RWPE2 (cell line): ENCODE measurements at places on chromosomes 11 and 22.
A peak's percentile ranks its signal among the peaks of the same experiment; 100 is the strongest.

DNA sequence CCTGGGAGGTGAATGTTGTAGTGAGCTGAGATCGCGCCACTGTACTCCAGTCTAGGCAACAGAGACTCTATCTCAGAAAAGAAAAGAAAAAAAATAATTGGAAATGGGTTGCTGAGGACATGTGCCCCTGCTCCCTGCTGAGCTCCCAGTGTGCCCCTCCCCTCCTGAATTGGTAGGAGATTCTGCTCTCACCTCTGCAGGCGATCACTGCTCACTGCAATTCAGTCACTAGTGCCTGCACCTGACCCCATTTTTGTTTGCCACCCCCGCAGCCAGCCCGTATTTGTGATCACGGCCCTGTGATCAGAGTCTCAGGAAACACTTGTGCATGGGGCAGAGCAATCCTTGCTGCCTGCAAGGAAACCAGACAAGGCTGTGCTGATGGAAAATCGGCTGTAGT, 16.3 kb upstream of the SEC14L3 start:
- no peak for DNase-seq

DNA sequence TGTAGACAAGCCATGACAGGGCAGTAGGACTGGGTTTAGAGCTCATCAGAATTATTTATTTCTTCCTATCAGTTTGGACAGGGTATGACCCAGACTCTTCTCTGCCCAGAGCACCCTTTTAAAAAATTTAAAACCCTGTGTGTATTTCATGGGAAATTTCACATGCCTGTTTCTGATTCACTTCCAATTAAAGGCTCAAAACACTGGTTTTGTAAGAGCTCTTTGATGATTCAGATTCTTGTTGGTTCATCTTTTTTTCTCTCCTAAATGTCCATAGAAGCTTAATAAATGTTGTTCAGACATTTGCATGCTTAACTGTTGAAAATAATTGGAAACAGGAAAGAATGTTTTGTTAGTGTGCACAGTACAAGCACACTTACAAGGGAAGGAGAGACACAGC, 13.8 kb downstream of the FLI1 start:
- DNase-seq: no peak

GRCh38 chr22:42256930-42257329, 13.5 kb downstream of the TCF20 start:
- no peak for DNase-seq

GRCh38 chr22:21673534-21674321, 7.9 kb downstream of the PPIL2 start:
- DNase-seq: no peak

- DNase-seq: peak; percentile 38
Observed at GRCh38 chr11:119742263-119742861, 13.4 kb upstream of the NECTIN1 start.

DNA sequence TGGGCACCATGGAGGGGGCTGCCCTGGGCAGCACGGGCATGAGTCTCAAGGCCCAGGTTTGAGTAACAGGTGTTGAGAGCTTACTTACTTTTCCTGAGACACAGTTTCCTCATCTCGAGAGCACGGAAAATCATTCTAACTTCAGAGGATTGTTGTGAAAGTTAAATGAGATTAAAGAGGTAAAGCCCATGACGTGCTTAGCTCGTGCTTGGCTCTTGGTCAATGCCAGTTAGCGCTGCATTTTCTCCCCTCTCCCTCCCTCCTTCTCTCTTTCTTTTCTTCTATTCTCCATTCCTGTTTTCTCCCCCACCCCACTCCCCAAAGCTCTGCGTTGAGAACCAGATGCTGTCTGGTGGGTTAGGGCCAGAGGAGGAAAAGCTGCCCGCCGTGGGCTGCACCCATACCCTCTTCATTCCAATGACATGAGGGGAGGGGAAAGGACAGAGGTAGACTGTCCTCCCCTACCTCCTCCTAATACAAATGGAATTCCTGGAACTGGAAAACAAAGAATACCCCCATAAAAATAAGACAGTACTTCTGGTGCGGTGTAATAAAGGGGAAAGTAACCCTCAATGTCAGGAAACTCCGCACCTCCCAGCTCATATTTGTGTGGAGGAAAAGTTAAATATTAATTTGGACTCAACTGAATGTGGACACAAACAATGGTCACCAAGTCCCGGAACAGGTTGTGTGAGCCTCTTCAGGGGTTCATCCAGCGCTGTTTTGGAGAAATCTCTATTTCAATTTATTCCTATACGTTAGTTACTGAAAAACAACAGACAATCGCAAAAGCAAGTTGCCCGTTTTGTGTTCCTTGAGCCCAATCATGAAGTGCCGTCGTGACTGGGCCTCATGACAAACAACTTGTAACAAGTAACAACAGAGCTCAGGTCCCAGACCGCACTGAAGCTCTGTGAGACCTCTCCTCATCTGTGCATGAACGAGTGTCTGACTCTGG, 54.8 kb upstream of the B3GAT1 start:
- no peak for DNase-seq

- no peak for DNase-seq
Observed at GRCh38 chr11:72039856-72040401, 40.4 kb downstream of the NUMA1 start.

GRCh38 chr11:46982797-46983452, 46.4 kb downstream of the CSTPP1 start:
- no peak for DNase-seq

- peak; percentile 62 for DNase-seq
Observed at GRCh38 chr11:122981388-122982264, at the start of gene BSX. Gene BSX, minus strand, starts transcription at chr11:122981834. Its CDS starts 163 bp downstream, at chr11:122981671.

GRCh38 chr11:116217006-116217405, 555.8 kb downstream of the BUD13 start:
- DNase-seq: no peak

DNA sequence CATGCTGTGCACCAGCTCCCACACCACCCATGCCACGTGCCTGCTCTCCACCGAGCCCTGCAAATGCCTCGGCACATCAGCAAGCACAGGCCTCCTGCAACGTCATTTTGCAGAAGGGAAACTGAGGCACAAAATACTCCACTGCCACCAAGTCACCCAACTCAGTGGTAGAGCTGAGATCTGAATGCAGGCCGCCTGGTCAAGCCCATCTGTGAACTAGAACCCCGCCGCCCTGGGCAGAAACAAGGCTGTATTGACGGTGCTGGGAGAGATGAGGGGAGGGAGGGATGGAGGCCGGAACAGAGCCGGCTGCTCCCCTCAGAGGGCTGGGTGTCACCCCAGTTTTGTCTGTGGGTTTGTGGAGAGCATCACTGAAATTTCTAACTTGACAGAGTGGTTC, 81.4 kb downstream of the CDKN1C start:
- DNase-seq: peak; percentile 23

DNA sequence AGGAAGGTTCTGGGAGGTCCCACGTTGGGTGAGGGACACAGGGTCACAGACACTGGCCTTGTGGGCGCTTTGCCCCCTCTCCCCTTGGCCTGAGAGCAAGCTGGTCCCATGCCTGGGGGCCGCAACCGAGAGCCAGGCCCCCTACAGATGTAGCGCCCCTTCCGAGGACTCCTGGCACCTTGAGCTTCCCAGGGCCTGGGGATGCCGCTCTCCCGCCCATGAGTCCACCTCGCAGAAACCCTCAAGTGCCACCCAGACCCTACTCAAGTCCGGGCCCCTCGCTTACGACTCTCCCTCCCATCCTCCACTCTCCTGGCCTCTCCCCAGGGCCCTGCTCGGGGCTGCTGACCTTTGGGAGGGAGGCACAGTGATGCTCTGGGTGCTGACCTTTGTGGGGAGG, 204.0 kb downstream of the BRD1 start:
- no peak for DNase-seq

DNA sequence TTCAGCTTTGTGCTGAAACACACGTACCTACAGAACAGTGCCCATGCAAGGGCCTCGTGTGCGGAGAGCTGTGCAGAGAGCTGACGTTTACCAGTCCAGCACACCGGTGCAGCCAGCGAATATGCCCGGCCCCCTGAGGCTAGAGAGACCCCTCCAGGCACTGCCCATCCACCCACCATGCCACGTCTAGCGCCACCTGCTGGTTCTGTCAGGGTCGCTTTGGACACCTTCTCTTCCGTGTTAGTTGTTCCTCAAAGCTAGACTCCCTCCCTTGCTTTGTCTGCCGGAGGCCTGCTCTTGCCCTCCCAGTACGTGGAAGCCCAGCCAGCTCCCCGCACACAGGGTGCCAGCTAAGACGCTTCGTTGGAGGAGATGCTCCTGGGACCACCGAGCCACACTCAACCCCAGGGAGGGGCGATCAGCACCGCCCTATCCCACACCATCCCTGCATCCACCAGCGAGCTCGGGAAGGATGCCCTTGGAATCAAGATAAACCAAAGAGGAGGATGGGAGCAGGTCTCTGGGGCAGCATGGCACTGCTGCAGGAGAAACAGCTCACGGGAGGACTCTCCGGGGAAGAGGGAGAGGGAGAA, 43.4 kb downstream of the CPT1A start:
- no peak for DNase-seq
